ENCODE measurements at places on chromosomes 16 and 17.

DNA sequence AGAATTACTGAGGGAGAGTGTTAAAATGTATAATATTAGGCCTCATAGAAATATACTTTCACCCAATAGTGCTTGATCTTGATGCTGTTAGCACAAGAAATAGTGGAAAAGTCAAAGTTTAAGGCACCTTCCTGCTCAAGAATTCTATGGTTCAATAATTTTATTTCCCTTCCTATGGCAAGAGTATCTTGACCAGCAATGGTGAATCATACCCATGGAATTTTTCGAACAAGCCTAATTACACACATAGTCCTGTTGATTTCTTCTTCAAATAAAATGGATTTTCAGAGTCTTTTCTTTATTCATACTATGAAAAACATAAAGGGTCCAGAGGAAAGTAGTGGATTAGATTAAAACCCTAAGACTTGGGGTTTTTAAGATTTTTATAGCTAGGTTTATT, 810.6 kb downstream of the CDH11 start:
- DNase-seq, result no peak

- DNase-seq, result no peak
Measured at GRCh38 chr17:63542942-63543821, 7.1 kb upstream of the DCAF7 start.

DNA sequence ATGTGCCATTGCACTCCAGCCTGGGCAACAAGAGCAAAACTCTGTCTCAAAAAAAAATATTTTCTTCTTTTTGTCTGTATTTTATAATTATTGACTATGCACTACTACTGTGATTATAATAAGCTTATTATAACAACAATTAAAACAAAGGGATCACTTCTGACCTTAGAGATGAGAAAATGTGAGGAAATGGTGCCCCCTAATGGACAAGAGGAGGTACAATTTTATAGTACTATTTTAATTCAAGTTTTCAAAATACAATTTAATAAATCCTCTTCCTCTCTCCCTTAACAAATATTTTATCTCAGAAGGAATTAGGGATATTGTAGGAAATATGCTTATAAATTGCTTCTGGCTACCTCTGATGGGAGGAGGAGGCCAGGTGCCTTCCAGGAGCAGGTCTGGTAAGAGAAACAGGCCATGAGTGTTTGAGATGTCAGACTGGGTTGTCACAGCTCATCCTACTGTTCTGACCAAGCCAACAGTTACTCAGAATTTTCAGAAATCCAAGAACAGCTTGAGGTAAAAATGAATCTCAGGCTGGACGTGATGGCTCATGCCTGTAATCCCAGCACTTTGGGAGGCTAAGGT, 14.0 kb downstream of the VPS53 start:
- DNase-seq, result no peak

- no peak for DNase-seq
Measured at GRCh38 chr17:73227944-73228343, 33.7 kb downstream of the CPSF4L start.

- peak; percentile 19 for DNase-seq
Measured at GRCh38 chr17:10699856-10700255, 2.5 kb downstream of the ADPRM start.

DNA sequence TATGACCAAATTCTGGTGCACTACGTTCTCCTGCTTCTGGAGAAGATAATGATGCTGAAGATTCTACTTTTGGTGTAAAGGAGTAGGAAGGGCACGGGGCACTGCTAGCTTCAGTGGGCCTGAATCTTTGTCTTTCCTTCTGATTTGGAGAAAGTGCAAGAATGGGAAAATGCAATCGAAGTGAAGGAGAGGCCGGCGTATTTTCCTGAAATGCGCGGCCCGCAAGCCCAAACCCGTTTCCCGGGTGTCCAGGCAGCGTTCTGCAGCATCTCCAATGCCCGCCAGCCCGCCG, 372 bp upstream of the NDE1 start:
- no peak for DNase-seq

DNA sequence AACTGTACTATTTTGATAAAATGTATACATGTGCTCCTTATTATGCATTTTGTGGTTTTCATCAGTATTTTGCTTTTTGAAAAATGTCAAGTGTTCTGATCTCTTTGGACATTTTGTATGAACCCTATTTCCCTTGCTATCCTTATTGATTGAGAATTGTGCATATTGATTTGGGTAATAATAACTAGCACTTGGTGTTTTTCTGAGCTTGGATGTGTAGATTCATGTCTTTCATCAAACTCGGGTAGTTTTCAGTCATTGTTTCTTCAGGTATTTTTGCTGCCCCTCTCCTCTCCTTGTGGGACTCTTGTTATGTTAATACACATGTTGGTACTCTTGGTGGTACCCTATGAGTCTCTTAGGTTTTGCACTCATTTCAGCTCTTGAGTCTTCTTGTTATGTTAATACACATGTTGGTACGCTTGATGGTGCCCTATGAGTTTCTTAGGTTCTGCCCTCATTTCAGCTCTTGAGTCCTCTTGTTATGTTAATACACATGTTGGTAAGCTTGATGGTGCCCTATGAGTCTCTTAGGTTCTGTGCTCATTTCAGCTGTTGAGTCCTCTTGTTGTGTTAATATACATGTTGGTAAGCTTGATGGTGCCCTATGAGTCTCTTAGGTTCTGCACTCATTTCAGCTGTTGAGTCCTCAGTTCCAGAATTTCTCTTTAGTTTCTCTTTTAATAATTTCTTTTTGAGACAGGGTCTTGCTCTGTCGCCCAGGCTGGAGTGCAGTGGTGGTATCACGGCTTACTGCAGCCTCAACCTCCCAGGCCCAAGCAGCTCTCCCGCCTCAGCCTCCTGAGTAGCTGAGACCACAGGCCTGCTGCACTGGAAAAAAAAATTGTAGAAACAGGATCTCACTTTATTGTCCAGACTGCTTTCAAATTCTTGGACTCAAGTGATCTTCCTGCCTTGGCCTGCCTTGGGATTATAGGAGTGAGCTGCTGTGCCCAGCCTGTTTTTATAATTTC, 19.3 kb downstream of the ZNF750 start:
- no peak for DNase-seq

- no peak for DNase-seq
Measured at GRCh38 chr16:84085773-84086172, 31.0 kb downstream of the MBTPS1 start.

Measured in stimulated activated naive CD8-positive, alpha-beta T cell treated with anti-CD3 and anti-CD28 coated beads, Interleukin-15, amount 100 ng/mL, for 72 hours (primary cell).